ENCODE measurements at places on chromosomes 4 and X.

- DNase-seq, result no peak
Measured at GRCh38 chr4:89488736-89489135, 181.1 kb upstream of the GPRIN3 start.

- DNase-seq, result no peak
Measured at GRCh38 chr4:127196655-127197352, 436.0 kb upstream of the INTU start.

DNA sequence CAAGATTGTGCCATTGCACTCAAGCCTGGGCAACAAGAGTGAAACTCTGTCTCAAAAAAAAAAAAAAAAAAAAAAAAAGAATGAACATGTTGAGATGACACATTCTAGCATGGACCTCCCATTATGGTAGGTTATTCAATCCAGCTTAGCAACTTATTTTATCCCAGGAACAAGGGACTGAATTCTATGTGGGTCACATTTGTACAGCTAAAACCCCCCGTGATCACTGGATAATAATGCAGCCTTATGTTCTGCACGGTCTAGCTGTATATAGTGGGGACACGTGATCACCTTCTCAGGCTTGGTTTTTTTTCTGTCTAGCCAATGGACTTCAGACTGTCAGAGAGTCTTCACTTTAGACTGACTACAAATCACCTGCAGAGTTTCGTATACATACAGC lies 115.2 kb upstream of the FRG1 start:
- DNase-seq, result no peak

DNA sequence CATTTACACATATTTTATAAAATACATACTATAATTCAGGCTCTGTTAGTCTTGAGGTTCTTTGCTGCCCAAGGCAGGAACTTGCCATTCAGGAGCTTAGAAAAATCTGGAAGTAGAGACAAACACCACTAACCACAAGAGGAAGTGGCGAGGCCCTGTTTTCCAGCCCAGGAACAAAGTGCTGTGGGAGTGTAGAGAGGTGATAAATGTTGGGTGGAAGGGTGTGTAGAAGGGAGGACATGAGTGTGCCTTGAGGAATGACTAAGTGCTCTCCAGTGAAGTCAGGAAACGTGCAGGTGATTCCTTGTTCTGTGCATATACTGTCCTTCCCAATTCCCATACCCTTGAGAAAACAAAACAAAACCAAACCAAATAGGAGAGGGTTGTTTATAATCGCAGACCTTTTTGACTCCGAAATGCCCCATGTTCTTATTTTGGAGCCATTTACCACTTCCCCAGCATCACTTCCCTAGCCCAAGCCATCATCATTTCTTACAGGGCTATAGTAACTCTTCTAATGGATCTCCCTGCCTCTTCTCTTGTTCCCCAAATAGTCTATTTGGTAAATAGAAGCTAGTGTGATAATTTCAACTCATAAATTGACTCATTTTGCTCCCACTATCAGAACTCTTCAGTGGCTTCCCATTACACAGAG lies 83.2 kb downstream of the GPAT3 start:
- DNase-seq, result no peak

- no peak for DNase-seq
Measured at GRCh38 chrX:49072712-49073095, 1.1 kb downstream of the PRAF2 start.

DNA sequence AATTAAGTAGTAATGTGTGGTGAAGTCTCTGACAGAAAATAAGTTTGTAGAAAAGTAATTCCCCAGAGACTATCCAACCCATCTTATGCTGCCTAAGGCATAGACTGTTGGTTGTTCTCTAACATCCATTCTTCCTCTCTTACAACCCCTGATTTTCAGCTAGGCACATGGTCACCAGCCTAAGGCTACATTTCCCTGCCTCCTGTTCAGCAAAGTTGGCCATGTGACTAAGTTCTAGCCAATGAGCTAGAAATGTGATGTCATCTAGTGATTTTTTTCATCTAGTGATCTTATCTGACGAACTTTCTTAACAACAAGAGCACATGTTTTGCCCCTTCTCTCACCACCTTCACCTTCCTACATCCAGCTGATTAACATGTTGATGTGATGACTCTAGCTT lies 102.3 kb upstream of the S100G start:
- no peak for DNase-seq

GRCh38 chr4:6469144-6469543 lies 3.3 kb downstream of the PPP2R2C start:
- DNase-seq, result no peak

DNA sequence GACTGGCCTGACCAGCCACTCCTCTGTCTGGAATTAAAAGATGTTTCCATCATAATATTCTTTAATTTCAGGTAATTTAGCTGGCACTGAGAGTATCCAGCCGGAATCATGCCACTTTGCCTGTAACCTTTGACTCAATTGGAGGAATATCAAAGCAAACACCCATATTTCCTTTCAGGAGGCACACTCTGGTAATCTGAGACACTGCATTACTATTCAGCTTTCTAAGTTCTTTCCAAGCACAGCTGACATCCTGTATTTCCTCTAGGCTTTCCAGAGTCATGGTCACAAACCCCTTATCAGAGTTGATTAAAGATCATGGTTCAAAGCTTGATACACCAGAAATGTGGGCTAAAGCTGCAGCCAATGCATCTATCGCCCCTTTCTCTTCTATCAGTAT lies 29.3 kb downstream of the INTS12 start:
- no peak for DNase-seq

GRCh38 chr4:158814636-158815330 lies 46.0 kb downstream of the FNIP2 start:
- no peak for DNase-seq

- no peak for DNase-seq
Measured at GRCh38 chrX:41922431-41923151, 763 bp downstream of the CASK start.

DNA sequence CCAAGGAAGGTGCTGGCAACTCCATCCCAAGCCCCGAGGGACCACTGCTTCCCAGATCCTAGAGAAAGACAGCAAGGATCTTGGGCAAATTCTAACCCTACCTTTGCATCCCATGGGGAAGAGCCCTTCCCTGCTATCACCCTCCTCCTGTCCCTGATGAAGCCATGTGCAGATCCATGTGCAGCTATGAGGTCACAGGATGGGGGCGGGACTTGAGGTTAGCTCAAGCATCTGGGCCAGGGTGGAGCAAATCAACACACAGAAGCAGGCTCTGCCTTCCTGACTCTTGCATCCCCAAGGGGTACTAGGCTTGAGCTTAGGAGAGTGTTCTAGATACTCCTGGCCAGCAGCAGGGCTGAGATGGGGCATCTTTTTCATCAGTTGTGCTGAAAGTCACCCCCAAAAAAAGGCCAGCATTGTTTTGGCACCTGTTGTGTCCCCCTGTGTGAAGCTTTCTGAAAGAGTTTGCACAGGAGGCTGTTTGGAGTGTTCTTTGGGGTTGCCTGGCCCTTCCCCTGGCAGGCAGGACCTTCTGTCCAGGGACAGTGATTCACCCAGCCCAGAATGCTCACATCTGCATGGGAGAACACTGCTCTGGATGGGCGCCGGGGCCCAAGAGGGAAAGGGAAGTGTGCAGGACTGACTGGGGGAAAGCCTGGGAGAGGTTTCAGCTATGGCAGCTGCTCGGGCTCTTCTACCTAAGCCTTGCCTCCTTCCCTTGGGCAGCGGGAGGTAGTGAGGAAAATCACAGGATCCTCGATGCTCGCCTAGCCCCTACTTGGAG lies 50.8 kb downstream of the PRPS1 start:
- no peak for DNase-seq

- DNase-seq, result no peak
Measured at GRCh38 chr4:20486433-20486832, 213.8 kb upstream of the PACRGL start.

- no peak for DNase-seq
Measured at GRCh38 chr4:99033956-99034355, 38.4 kb downstream of the METAP1 start.

- no peak for DNase-seq
Measured at GRCh38 chr4:111671756-111672155, 473.5 kb upstream of the FAM241A start.

DNA sequence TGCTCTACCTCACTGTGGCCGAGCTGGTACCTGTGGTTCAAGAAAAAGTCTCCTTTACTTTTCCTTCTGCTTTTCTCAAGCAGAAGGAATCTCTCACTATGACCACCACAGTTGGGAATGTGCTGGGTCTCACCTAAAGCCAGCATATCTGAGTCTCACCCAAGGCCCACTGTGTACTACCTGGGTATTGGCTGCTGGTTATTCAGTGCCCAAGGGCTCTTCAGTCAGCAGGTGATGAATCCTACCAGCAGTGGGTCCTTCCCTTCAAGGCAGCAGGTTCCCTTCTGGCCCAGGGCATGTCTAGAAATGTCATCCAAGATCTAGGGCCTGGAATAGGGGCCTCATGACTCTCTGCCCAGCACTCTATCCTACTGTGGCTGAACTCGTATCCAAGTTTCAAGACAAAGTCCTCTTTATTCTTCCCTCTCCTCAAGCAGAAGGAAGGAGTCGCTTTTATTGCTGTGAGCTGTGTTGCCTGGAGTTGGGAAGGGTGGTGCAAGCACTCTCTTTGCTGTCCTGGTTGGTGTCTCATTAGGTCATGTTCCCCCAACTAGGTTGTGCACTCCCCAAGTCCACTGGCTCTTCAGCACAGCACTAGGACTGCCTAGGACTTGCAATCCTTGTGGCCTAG lies 6.1 kb downstream of the CXCL10 start:
- DNase-seq, result no peak

DNA sequence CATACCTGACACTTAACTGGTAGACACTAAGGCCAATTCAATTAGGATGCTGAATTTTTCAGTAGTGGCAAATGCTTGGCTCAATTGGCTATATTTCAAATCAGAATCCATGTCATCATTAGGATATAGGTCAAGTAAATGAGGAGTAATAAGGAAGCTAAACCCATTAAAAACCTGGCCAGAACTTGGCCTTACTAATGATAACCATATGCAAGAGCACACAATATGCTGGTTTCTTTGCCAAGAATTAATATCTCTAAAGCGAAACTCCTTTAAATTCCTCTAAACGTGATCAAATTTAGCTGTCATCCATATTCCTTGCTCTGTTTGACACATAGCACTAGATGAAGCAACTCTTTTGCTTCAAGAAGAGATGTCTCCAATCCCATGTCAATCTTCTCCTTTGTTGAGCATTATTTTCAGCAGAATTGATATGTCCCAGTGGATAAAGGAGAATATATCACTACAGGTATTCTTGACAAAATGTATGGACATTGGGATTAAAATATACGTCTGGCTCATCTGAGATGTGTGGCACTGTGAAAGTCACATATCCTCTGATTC lies 206.1 kb upstream of the ANKRD50 start:
- DNase-seq, result no peak

GRCh38 chr4:134911941-134912340 lies 710.4 kb upstream of the PABPC4L start:
- DNase-seq, result no peak

DNA sequence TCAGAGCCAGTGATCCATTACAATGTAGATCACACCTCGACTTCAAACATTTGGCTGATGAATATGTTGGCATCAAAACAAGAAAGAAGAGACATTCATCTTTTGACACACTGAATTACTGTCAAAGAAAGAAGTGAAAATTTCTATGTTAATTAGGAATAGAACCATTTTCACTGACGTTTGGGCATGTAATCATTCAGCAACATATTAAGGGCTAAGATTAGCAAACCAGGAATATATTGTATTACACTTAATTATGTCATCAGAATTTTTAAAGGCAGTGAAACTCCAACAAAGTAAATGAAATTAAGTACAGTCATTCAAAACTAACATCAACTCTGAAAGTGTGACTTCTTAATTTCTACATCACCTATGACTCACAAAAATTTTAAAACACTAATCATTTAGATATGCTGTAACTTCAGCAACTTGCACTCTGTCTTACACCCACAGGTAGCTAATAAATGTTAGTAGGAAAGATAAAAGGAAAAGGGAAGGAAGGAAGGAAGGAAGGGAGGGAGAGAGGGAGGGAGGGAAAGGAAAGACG lies 1.4 kb upstream of the SMR3A start:
- DNase-seq, result no peak

DNA sequence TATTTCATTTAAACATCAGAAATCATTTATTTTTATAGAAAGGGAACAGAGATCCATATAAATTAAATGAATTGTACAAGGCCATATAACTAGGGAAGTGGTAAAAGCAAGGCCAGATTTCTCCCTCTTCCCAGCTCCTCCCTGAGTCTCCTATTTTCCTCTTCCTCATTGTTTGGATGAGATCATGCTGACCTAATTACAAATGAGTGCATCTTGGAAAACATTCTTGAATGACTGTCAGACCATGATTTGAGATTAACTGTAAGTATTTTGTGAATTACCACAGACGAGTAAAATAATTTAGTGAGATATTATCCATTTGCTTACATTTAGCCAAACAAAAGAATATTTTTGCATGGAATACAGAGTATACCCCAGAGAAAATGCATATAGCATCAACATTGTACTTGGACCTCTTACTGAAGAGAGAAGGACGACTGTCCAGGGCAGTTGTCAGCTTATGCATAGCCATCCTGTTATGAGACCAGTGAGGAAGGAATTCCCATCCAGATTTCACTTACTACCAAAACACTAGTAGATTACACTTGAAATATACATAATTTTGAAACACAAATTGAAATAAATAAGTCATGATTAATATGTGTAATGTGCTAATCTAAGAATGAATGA lies 47.3 kb downstream of the SLAIN2 start:
- no peak for DNase-seq

GRCh38 chr4:4994312-4995097 lies 24.8 kb downstream of the CYTL1 start:
- DNase-seq, result no peak

DNA sequence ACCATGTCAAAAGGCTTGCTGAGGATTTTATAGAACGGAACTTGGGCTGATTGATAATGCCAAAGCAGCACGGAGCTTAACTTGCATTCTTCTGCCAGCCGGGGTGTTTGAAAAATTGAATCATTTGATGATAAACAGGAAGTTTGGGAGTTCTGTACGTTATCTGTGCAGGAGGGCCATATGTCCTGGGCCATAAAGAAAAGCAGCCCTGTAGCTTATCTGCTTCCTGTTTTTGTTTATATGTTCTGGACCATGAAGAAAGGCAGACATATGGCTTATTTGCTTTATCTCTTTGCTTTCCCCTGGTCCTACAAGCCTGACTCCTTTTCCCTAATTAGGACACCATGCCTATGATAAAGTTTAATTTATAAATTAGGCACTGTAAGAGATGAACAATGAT lies 62.4 kb downstream of the HOPX start:
- no peak for DNase-seq

DNA sequence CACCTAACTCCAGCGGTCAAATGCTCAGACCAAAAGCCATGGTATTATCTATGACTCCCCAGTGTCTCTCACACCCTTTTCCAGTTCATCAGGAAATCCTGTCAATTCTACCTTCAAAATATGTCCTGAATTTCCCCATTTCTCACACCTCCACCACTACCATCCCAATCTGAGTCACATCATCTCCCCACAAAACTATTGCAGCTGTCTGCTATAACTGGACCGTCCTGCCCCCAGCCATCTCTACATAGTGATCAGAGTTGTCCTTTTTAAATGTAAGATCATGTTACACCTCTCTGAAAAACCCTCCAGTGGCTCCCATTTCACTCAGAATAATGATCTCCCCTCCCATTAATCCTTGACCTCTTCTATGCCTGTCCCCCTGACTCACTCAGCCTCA lies 6.8 kb upstream of the ODAPH start:
- no peak for DNase-seq
